ENCODE measurements at places on chromosomes 1 and 21.

DNA sequence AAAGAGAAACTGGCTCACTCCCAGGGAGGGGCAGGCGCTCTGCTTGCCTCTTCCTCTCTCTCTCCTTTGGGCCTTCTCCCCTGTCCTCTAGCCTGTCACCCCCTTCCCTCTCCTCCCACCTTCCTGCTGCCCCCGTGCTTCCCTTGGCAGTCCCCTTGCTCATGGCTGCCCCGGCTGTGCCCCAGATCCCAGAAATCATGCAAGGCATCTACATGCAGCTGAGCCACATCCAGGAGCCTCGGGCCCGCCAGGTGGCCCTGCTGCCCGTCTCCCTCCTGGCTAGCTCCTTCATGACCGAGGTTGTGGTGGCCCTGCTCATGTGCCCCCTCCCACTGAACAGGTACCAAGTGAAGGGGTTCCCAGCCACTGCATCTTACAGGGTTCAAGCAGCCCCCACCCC lies 36.0 kb upstream of the TTC4 start:
- DNase-seq, result no peak

DNA sequence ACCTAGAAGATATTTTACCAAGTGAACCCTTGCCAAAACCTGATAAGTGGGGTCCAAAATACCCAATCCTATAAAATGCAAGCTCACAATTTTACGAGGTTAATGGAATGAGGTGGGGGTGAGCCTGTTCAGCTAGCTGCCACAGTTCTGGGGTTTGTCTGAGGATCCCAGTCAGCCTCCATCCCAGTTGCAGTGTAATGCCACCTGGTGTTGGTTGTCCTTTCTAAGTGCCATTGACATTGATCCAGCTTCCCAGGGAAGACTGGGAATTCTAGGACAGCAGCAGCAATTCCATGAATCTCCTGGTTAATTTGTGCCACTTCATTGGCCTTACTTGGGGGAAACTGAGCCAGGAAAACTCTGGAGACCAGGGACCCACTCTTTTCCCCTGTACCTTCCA lies 298.3 kb downstream of the RWDD3 start:
- DNase-seq, result no peak

GRCh38 chr21:35562876-35563275 lies 497.4 kb downstream of the SETD4 start:
- no peak for DNase-seq

- no peak for DNase-seq
These were observed 22.4 kb downstream of the NADK start for GRCh38 chr1:1755852-1756251.

DNA sequence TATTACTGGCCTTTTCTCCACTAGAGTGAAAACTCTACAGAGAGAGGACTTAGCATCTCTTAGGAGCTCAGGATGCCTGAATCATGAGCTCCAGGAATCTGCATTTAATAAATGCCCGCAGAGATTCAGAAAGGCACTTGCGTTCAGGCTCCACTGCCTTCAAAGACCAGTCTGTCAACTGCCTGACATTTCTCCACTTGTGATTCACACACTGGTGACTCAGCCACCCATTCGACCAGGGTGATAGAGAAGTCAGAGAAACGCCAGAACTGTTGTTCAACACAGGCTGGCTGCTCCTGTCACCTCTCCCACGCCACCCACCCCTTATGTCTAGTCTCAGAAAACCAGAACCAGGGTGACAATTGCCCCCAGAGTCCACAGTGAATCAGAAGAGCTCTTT lies 26.9 kb upstream of the LBR start:
- DNase-seq, result peak; percentile 80

Measured in ELR (cell line).